Activated T-helper 2 cell treated with anti-CD3 and anti-CD28 coated beads, Interferon-gamma antibody, Interleukin-2, Interleukin-4, amounts not matched to agents 10 μg/mL and 5 μg/mL and 100 μg/mL, durations not matched to agents 14 hours and 24 hours and 36 hours (primary cell): ENCODE measurements at places on chromosomes 5 and 9. TPM values are rescaled to one million over a fixed set of nuclear protein-coding genes. Genes with fewer than 3 reads are reported as not detected.

DNA sequence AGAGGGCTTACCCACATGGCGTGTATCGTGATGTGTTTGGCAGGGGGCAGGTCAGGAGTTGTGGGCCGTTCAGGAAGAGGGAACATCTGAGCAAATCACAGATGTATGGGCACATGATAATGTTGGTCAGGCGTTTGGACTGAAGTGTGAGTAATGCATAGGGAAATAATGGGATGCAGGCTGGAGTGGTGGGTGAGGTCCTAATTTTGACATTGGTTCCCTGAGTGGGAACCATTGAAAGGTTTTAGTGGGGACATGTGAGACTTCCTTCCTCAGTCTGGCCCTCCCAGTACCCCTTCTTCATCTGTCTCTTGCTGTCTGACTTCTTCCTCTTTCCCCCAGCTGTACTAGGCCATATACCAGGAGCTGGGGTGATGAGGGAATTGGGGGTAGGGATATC, 7.6 kb downstream of the OTULIN start:
- no peak for DNase-seq

GRCh38 chr5:77139001-77139400, 51.9 kb upstream of the ZBED3 start:
- DNase-seq: no peak

DNA sequence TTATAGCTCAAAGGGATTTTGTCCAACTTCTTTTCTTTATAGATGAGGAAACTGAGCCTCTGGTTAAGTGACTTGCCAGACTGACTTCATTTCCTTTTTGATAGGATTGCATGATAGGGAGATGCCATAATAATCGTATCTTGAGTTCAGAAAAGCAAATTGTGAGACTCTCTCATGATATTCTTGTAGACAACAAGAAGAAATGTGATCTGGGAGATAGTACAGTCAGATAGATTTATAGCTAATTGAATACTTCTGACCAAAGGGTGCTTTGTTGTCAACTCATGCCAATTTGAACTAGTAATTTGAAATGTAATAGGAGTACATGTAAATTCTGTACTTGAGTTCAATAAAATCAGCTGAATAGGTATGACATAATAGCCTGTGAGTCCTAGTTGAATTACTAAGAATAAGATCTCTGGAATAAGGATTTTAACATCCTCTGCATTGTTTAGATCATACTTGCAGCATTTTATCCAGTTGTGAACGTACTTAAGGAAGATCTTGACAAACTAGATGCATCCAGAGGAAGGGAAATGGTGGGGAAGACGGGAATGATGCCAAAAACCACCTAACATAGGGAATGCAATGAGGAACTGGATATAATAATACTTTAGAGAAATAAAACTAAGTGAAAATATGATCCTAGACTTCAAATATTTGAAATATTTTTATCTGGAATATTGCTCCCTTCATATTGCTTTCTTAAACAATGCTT, 25.5 kb downstream of the CWC27 start:
- no peak for DNase-seq

DNA sequence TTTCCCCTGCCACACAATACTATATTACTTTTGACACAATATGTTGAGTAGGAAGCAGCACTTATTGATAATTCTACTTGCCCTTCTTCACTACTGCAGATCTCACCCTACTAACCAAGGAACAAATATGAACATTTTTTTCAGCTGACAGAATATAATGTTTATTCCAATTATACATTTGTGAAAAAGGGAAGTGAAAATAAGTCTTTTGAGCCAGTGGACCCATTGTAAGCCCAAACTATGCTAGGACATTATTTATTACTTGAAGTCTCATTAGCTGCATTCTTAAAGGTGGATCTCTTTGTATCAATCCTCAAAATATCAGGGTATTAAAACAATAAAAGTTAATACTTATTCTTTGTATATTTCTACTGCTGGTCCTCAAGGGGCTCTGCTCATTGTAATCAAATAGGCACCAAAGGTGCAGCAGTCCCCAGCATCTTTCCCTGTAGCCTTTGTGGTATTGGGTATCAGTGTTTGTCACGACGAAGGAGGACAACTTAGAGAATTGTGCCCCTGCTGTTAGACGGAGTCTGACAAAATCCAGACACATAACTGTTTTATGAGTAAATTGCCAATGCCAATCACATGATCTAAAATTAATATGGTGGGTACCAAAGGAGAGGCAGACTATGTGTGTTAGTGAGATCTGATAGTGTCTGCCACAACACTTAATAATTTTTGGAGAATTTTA, 453.5 kb upstream of the CDH9 start:
- no peak for DNase-seq

DNA sequence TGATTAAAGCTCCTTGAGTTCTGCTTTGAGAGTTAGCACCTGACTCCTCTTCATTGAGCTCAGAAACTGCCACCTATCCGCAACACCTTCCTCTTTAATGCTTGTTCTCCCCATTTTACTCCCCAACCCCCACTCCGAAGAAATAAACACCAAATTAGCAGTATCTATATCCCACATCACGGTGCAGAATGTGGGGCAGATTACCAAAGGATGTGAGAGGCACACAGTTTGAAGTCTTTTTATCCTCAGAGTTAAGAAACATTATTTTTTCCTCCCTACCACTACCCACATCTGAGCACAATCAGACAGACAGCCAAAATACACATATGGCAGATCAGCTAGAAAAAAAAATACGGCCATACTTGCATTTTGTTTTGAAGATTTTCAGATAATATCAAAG, 26.1 kb upstream of the IL7R start:
- no peak for DNase-seq

DNA sequence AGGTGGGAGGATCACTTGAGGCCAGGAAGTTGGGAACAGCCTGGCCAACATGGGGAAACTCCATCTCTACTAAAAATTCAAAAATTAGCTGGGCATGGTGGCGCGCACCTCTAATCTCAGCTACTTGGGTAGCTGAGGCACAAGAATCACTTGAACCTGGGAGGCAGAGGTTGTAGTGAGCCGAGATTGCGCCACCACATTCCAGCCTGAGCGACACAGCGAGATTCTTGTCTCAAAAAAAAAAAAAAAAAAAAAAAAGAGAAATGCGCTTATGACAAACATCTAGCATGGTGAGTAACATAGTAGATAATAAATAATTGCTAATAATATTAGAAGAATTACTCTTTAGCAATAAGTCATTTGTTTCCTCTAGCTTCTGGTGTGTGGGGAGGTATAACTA, 25.9 kb downstream of the RUSC2 start:
- DNase-seq: no peak

- no peak for DNase-seq
Observed at GRCh38 chr9:34237836-34238235, 59.0 kb downstream of the UBAP1 start.

GRCh38 chr9:29437526-29437925, 1864.2 kb upstream of the C9orf72 start:
- no peak for DNase-seq

DNA sequence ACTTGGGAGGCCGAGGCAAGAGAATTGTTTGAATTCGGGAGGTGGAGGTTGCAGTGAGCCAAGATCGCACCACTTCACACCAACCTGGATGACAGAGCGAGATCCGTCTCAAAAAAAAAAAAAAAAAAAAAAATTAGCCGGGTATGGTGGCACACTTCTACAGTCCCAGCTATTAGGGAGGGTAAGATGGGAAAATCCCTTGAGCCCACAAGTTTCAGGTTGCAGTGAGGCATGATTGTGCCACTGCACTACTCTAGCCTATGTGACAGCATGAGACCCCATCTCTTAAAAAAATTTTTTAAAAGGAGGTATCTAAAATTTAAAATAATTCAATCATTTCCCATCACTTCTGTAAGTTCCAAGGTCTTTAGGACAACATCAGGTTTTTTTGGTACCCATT, 26.0 kb downstream of the PSIP1 start:
- DNase-seq: no peak

DNA sequence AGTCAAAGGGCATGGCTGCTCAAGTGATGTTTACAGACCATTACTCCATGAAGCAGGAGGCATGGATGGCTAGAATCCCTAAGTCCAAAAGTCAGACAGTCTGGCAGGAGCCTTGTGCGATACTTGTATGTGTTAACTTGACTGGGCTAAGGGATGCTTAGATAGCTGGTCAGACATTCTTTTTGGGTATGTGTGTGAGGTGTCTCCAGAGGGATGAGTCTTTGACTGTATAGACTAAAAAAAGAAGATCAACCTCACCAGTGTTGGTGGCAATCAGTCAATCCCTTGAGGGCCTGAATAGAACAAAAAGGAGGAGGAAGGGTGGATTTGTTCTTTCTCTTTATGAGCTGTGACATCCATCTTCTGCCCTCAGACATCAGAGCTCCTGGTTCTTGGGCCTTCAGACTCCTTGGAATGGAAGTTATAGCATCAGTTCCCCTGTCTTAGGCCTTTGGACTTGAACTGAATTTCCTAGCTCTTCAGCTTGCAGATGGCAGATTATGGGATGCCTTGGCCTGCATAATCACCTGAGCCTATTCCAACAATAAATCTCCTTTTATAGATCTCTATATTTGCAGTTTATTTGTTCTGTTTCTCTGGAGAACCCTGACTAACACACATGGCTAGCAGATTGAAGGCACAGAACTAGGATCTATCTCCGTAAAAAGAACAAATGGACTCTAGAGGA, 9.7 kb upstream of the HSPB3 start:
- no peak for DNase-seq

DNA sequence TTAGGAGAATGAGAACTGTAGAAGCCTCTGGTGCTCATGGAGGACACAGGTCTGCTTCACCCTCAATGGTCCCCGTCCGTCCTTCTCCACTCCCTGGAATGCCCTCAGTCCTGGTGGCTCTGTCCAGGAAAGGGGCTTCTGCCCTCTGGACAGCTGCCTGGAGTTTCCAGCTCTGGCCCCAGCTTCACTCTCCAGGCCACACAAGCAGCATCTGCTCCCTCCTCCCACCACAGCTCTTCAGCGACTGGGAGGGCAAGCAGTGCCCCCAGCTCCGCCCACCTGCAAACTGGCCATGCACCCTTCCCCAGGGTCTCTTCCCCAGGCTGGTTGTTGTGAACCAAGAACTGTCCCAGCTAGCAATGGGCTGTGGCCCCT, 4.7 kb downstream of the SARDH start:
- DNase-seq: no peak

DNA sequence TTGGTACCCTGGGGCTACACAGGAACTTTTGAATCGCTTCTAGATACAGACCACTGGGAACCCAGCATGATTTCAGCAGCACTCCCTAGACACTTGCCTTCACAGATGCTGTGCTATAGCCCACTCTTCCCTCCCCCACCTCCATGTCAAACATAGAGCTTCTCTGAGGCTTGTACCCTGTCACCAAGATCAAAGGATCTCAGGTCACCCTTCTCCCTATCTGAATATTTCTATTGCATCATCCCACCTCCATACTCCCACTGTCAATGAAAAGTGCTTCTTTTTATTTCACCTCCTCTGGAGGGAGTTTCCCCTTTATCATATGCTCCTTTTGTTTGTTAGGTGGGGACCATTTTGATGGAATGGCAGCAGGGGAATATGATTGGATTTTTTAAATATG, 29.2 kb upstream of the PHF24 start:
- no peak for DNase-seq

- no peak for DNase-seq
Observed at GRCh38 chr5:172885597-172886340, 51.7 kb downstream of the ERGIC1 start.

GRCh38 chr9:129145841-129146292, 32.2 kb downstream of the IER5L start:
- DNase-seq: no peak

DNA sequence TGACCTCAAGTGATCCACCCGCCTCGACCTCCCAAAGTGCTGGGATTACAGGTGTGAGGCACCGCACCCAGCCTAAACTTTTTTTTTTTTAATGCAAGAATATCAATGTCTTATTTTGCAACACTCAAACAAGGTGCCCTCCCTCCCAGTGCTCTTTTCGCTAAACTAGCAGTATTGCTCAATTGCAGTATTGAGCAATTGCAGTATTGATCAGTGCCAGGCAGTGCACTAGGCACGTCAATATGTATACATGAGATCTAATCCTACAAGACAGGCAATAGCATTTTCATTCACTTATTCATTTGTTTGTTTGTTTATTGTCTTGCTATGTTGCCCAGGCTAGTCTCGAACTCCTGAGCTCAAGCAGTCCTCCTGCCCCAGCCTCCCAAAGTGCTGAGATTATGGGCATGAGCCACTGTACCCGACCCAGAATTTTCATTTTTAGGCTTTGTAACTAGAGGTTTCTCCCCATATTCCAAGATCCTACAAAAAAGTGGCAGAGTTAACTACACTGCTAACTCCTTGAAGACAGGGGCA, 94.5 kb downstream of the TTLL11 start:
- DNase-seq: no peak

DNA sequence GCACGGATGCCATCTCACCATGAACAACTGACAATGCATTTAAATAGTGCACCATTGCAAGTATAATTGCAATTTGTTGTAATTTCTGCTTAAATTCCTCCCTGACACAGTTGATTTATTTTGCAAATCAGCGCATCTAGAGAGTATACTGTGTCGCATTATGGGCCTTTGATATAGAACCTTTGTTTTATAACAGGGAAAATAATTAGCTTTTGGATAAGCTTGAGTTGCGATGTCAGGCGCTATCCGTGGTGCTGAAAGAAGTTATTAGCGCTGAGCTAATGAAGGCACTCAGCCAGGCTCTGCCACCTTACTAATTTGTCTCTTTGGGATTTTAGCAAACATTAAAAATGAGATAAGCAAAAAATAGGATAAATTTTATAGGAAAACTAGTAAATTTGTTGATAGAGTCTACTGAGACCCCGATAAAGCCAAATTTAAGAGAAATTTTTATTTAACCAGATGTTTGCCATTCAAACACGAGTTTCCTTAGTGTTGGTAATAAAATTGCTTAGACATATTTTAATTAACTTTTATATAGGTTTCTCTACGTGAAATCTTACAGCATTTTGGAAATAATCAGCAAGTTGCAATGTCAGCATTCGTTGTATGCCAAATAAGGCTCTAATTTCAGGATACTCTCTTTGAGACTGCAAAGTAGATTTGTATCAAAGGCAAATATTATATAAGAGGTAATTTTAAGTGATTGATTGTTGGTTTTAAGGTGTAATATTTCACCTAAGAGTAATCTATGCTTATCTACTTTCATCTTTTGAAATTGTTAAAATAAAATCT, 355.5 kb downstream of the TLR4 start:
- no peak for DNase-seq

- no peak for DNase-seq
Observed at GRCh38 chr9:96169484-96169883, 132.5 kb downstream of the HSD17B3 start.

- no peak for DNase-seq
Observed at GRCh38 chr9:69847491-69847890, 26.9 kb downstream of the CFAP95 start.

- no peak for DNase-seq
Observed at GRCh38 chr9:84668196-84669012, 1.1 kb upstream of the NTRK2 start.

Gene PCDHAC2
- total RNA-seq: not detected in 2 replicates

Gene TAF1L
- total RNA-seq: not detected in 2 replicates

Gene IQGAP2
- total RNA-seq: 28.3 and 29.5 TPM in 2 replicates

Gene MOB3B
- 0.94 and 1.3 TPM in 2 replicates for total RNA-seq

Gene NUTM2F
- total RNA-seq: not detected in 2 replicates

Gene SPRY4
- 0.64 TPM in 2 replicates for total RNA-seq

Gene GABRB2
- not detected in 2 replicates for total RNA-seq

Gene ADCY2
- total RNA-seq: not detected in 2 replicates

Gene FYB1
- 66.4 and 70.7 TPM in 2 replicates for total RNA-seq
